ENCODE measurements at places on chromosomes 6 and 20.

DNA sequence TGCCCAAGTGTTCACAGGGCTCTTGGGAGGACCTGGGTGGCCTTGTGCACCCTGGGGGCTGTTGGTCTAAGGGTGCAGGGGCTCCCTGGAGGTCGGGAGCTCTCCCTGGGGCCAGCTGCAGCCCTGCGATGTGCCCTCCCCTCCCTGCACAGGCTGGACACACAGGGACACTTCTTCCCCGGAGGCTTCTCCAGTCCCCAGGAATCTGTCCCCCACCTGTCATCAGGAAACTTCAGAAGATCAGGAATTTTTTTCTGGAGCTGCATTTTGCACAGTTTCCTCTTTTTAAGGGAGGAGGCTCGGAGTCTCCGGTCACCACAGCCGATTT, 66.9 kb upstream of the BHLHE23 start:
- DNase-seq: no peak

GRCh38 chr20:48647858-48648257, 179.9 kb downstream of the PREX1 start:
- no peak for DNase-seq

DNA sequence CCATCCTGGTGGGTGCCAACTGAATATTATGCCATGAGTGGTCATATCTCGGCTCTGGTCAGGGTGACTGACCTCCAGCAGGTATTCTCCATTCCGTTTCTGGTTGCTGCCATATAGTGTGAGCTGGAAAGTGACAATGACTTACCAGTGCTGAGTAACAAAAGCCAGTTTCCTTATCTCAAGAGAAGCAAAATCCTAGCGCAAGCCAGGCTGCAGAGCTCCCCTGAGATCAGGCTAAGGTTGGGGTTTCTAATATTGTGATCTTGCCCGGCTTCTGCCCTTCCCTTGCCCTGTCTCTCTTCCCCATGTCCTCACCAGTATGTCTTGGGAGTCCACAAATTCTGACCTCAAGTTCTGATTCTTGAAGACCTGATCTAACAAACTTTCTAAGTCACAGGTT, 271.3 kb upstream of the SPTLC3 start:
- DNase-seq: no peak

DNA sequence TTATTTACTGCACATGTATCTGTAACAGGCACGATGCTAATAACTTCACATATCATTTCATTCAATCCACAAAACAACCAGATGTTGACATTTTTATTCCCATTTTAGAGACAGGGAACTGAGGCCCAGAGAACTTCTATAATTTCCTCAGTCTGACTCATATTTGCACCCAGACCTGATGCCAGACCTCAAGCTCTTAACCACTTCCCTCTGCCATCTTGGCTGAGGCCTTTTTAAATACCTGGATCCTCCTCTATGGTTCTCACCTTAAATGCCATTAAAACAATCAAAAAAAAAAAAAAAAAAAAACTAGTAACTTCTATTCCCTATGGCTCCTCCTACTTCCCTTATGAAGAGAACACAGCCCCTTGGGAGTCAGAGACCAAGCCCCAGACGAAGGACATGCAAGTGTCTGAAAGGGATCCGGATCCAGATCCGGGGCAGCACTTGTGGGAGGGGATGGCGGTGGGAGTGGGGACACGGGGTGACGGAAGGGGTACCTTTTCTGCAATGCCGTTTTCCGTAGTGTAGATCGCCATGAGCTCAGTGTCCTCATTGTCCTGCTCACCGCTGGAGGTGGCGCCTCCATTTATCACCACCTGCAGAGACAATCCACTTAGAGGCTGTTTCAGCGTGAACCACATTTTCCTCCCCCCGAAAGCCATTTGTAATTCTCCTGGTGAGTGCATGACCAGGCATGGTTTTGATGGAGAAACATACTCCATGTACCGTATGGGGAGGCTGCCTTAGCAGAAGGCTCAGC, 88.7 kb downstream of the SLC23A2 start:
- no peak for DNase-seq

DNA sequence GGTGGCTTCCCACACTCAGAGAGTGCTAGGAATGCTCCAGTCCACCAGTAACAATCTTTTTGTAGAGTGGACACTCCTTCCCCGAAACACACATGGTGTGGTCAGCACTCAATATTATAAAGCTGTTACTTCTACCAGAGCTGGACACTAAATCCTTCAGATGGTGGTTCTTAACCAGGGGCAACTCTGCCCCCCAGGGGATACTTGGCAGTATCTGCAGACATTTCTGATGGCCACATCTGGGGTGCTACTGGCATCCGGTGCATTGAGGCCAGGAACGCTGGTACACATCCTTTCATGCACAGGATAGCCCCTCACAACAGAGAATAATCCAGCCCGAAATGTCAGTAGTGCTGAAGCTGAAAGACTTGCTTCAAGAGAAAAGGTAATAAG, 124.4 kb downstream of the NFATC2 start:
- no peak for DNase-seq

- DNase-seq: no peak
These were observed 113.0 kb upstream of the RREB1 start for GRCh38 chr6:6994796-6995195.

GRCh38 chr6:109088995-109089394, 5.7 kb downstream of the SESN1 start:
- DNase-seq: no peak

GRCh38 chr20:23356203-23356602, 5.6 kb downstream of the NXT1 start:
- no peak for DNase-seq

All from naive thymus-derived CD4-positive, alpha-beta T cell (primary cell).